Stimulated activated CD8-positive, alpha-beta memory T cell treated with anti-CD3 and anti-CD28 coated beads, Interleukin-2, amount 100 ng/mL, for 1 hour (primary cell): ENCODE measurements at places on chromosomes 16 and 17.

- DNase-seq = no peak
Measured at GRCh38 chr17:35210741-35211140, 16.5 kb upstream of the SLC35G3 start.

- no peak for DNase-seq
Measured at GRCh38 chr17:72143245-72143644, 22.4 kb downstream of the SOX9 start.

DNA sequence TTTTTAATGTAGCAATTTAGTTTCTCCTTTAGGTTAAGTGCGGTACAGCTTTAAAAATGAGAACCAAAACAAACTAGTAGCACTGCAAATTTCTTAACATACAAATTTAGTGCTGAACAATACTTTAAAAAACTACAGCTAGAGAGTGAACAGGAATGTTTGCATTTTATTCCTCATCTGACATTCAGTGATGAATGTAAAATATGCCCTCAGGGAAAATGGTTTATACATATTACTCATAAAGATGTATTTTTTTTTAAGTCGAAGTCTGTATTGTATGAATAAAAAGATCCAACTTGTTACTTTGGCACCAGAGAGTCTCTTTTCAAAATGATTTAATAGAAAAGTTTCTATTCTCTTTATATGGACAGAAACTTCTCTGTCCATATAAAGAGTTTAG lies 96.8 kb downstream of the BRIP1 start:
- no peak for DNase-seq

DNA sequence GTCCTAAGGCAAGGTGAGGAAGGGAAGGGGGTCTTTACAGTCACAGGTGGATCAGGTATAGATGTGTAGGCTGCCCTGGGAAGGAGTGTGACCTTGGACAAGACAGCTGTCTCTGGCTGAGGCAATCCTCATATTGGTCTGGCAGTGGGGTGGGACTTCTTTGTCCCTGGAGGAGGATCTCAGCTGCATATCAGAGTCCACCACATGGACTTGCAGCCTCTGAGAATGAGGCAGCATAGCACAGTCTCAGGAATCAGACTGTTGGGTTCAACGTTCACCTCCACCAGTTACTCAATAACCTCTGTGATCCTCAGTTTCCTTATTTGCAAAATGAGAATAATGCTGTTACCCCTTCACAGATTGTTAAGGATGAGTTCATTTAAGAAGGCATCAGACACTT lies 33.4 kb downstream of the ACSM2A start:
- DNase-seq = no peak
